NCI-H2171 (cell line): ENCODE measurements at places on chromosomes 3 and 15.

- no peak for DNase-seq
These were observed 619.5 kb upstream of the CBLB start for GRCh38 chr3:106488331-106488730.

GRCh38 chr15:33296856-33297255 lies 13.9 kb upstream of the RYR3 start:
- no peak for DNase-seq

- no peak for DNase-seq
These were observed 21.3 kb downstream of the RTF1 start for GRCh38 chr15:41438206-41438605.

GRCh38 chr3:143383421-143383820 lies 263.9 kb downstream of the CHST2 start:
- DNase-seq: no peak

DNA sequence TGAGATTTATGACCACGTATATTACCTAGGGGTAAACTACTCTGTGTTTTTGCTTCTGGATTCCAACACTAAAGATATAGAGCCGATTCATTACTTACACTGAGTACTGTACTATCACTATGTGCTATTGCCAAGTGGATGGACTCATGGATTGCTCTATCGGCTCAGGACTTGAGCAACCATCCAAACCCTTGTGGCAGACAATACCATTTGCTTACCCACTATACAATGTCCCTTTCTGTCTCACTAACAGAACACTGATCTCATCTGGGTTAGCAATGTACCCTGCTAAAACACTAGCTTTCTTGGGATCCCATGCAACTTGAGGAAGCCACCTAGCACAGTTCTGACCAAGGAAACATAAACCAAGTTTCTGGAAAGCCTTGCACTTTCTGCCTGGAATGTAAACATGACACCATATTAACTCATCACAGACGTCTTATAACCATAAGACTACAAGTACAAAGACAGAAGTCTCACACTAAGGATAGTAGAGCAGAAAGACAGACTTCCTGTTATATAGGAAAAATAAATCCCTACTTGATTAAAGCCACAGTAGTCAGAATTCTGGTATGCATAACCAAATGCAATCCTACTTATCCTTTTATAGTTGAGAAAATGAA lies 38.6 kb downstream of the HACD2 start:
- DNase-seq: no peak

DNA sequence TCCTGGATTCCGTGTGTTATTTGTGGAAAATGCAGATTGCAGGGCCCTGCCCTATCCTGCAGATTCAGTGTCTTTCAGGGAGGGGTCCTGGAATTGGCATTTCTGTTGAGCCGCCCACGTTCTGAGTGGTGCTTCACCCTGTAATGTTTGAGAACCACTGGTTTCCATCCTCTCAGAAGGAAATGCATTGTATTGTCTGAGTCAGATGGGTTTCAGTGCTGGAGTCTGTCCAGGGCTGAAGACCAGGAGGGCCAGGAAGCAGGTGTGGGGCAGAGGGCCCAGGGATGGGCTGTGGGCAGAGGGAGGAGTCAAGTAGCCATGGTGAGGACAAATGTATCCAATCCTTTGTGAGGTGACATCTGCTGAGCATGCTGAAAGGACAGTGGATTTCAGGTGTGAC lies 123.8 kb downstream of the SV2B start:
- DNase-seq: no peak

- DNase-seq: no peak
These were observed 32.1 kb upstream of the NUDT16 start for GRCh38 chr3:131349454-131349853.
